SIG-M5 (cell line): ENCODE measurements at places on chromosomes 2 and 18.

- no peak for DNase-seq
These were observed 45.6 kb downstream of the RAMP1 start for GRCh38 chr2:237904831-237905599.

GRCh38 chr2:121076885-121077549 lies 208.0 kb downstream of the TFCP2L1 start:
- no peak for DNase-seq

DNA sequence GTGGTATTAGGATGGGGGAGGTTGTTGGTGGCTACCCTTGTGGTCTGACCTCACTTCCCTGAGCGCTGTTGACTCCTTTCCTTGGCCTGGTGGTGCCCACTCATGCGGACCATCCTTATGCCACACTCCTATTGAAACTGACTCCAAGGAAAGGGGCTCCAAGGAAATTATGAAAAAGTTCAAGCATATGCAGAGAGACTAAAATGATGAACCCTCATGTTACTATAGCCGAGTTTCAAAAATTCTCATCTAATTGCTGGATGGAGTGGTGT lies 96.2 kb upstream of the STPG4 start:
- no peak for DNase-seq

- DNase-seq = no peak
These were observed 32.2 kb downstream of the MAPRE2 start for GRCh38 chr18:35073186-35074105.

DNA sequence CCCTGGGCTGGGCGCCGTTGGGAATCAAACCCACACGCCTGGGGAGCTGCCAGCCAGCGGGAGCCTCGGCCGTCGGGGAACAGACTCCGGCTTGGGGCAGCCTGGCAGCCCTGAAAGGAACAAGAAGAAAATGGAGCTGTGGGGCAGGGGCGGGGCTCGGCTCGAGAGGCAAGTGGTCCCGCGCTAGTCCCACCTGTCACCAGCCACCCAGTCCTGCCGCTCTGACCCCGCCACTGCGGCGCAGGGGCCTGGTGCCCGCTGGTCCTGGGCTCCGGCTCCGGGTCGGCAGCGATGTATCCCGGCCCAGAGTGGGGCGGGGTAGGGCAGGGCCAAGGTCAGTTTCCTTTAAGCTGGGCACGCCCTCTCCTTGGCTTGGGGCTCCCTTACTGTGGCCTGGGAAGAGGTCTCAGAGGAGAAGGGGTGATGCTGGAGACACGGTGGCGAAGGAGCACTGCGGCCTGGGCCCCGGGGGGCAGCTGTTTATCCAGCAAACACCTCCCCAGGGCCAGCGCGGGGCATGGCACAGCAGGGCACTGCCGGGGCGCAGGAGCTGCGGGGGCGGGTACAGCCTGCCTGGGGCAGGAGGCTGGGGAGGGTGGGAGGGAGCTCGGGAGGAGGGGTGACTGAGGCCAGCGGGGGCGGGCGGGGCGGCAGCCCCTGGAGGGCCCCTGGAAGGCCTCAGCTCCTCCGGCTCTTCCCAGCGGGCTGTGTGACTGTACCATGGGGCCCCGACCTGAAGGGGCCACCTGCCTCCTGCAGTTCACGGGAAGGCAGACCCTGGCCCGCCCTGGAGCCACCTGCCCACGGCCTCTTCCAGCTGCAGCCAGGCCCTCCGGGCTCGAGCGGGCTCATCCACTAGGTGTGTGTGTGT lies 15.6 kb downstream of the ODC1 start:
- no peak for DNase-seq

GRCh38 chr2:89829828-89830227 lies 1138.4 kb downstream of the RPIA start:
- no peak for DNase-seq
